ENCODE measurements at places on chromosomes 3 and 15. TPM values are rescaled to one million over a fixed set of nuclear protein-coding genes. Genes with fewer than 3 reads are reported as not detected.

- no peaks in the 10 kb centered on the region for H3K36me3 ChIP-seq
- peak within 1 kb of the TSS; percentile 83 for H3K27ac ChIP-seq
- no peak for DNase-seq
- H3K4me1 ChIP-seq = no peaks in the 10 kb centered on the region
- no peaks in the 10 kb centered on the region for H3K27me3 ChIP-seq
Observed at GRCh38 chr3:159839561-159840379, 148.9 kb upstream of the IL12A start.

DNA sequence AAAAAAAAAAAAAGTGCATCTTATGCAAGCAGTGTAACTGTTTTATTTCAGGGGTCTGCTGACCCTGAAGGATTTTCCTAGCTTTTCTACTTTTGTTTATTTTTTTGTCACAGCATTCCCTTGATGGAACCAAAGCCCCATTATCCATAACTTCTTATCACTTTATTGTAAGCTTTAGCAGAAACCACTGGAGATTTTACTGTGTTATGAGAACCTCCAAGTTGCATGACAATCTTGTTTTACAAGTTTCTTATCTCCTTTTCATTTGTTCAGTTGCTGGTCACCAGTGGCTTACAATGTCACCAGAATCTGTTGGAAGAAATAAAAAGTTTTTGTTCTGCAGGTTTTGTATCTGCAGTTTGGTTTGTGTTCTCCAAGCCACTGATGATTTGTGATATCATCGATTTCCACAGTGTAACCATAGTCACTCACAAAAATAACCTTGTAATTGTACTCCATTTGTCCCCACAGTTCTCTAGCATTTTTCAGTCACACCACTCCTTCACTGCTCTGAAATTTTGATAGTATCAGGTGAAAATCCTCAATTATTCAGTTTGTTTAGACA is 660.0 kb downstream of the RBMS3 start:
- H3K36me3 ChIP-seq = no peaks in the 10 kb centered on the region
- H3K27ac ChIP-seq = no peak overlapping the region
- no peak overlapping the region for H3K4me3 ChIP-seq

SRGAP3 gene
- 11.7 TPM for total RNA-seq

RASGRF1 gene
- total RNA-seq = 0.75 TPM

GRCh38 chr3:100810671-100811070 is 101.4 kb downstream of the TFG start:
- no peaks in the 10 kb centered on the region for H3K27me3 ChIP-seq
- H3K36me3 ChIP-seq = no peaks in the 10 kb centered on the region
- H3K27ac ChIP-seq = no peak overlapping the region
- H3K4me1 ChIP-seq = no peaks in the 10 kb centered on the region
- H3K4me3 ChIP-seq = no peak overlapping the region

DNA sequence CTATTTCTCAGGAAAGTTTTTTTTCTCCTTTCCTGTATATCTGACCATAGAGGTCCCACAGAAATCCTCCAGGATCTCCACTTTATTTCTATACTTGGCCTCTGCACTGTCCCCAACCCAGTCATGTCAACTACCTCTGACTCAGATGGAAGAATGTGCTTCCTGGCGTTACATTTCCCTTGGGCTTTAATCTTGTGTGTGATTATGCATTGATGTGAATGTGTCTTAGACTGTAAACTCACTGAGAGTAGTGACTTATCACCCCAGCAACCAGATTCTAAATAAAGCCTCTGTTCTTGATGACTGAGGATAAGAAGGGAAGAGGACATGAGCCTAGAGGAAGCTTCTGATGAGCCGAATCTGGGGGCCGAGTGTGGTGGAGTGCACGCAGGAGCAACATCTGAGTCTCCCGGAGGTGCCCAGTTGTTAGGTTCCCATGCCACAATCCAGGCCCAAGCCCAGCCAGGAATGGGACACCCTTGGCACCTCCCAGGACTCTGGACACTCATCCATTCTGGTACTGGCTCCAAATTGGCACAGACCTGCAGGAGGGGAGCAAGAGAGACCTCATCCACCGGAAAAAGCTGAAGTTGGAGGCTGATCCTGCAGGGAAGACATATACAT is 32.1 kb upstream of the HEG1 start:
- no peaks in the 10 kb centered on the region for H3K4me1 ChIP-seq
- H3K27ac ChIP-seq = no peak overlapping the region
- no peaks in the 10 kb centered on the region for H3K27me3 ChIP-seq

GRCh38 chr3:183560607-183561006 is 5.1 kb upstream of the KLHL6 start:
- H3K27ac ChIP-seq = no peak overlapping the region
- no peaks in the 10 kb centered on the region for H3K36me3 ChIP-seq
- no peak for DNase-seq
- no peaks in the 10 kb centered on the region for H3K27me3 ChIP-seq
- H3K4me1 ChIP-seq = no peaks in the 10 kb centered on the region
- H3K4me3 ChIP-seq = no peak overlapping the region

EXD1 gene
- total RNA-seq = not detected

MNS1 gene
- total RNA-seq = 0.96 TPM

DNA sequence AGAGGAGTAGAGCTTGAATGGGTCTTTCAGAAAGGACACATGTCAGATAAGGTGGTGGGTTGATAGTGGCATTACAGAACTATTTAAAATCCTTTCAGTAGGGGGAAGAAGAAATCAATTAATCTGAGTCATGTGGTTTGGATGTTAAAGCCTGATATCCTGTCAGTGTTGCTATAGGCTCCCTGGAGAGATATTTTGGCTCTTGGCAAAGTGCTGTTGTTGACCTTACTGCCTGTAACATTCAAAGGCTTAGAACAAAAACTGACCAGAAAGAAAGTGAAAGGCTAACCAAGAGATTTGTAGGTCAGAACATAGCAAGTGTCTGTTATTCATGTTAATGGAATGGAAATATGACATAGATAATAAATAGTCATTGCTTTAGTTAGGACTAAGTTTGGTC is 552.9 kb downstream of the DIPK2A start:
- H3K4me1 ChIP-seq = no peaks in the 10 kb centered on the region
- no peak for DNase-seq
- no peak overlapping the region for H3K27ac ChIP-seq

DNA sequence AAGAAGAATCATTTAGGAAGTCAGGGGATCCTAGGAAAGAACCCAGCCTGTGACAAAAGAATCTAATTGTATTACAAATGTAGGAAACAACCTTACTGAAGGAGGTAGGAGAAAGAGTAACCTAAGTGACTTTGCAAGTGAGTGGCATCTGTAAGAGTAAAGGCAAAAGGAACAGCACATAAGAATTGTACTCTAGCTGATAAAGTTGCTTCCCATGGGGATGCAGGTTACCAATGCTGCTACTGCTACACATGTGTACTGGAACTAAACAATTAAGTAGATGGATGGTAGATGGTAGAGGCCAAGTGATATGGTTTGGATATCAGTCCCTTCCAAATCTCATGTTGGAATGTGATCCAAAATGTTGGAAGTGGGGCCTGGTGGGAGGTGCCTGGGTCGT is 60.8 kb downstream of the OSBPL10 start:
- H3K4me1 ChIP-seq = peaks cover 14% of the 10 kb centered on the region
- H3K4me3 ChIP-seq = no peak overlapping the region
- H3K36me3 ChIP-seq = no peaks in the 10 kb centered on the region
- no peak overlapping the region for H3K27ac ChIP-seq
- no peaks in the 10 kb centered on the region for H3K27me3 ChIP-seq

SERINC4 gene
- not detected for total RNA-seq

GRCh38 chr3:95354489-95354888 is 1291.6 kb downstream of the NSUN3 start:
- H3K27ac ChIP-seq = no peak overlapping the region
- no peak for DNase-seq
- no peaks in the 10 kb centered on the region for H3K36me3 ChIP-seq
- H3K27me3 ChIP-seq = no peaks in the 10 kb centered on the region
- no peak overlapping the region for H3K4me3 ChIP-seq

C3orf38 gene
- 17.2 TPM for total RNA-seq

TP63 gene
- total RNA-seq = not detected

- H3K4me3 ChIP-seq = no peak overlapping the region
- no peak overlapping the region for H3K27ac ChIP-seq
- H3K4me1 ChIP-seq = no peaks in the 10 kb centered on the region
- H3K36me3 ChIP-seq = no peaks in the 10 kb centered on the region
Observed at GRCh38 chr15:73841756-73842725, 31.3 kb upstream of the TBC1D21 start.

FOXB1 gene
- total RNA-seq = not detected

- H3K36me3 ChIP-seq = no peaks in the 10 kb centered on the region
- no peak overlapping the region for H3K27ac ChIP-seq
- no peak overlapping the region for H3K4me3 ChIP-seq
- no peaks in the 10 kb centered on the region for H3K27me3 ChIP-seq
- H3K4me1 ChIP-seq = no peaks in the 10 kb centered on the region
Observed at GRCh38 chr3:84717894-84718293, 240.9 kb upstream of the CADM2 start.

DNA sequence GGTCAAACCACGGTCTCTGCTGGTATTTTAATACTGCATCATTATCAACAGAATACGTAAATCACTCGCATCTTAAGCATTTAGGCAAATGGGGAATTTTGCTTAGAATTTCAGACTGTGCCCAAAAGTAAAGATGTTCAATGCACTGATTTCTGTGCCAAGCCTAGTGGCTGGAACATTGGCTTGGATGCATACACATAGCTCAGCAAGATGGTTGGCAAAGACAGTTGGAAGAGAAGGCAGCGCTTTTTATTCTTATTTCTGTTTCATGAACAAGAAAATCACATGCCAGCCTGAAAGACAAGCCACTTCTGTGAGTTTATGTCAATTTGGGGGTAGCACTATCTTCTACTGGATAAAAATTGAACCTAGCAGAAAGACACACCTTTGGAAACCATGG is 15.1 kb downstream of the MECOM start:
- H3K27me3 ChIP-seq = peaks cover 6% of the 10 kb centered on the region
- H3K4me1 ChIP-seq = no peaks in the 10 kb centered on the region
- H3K4me3 ChIP-seq = no peak overlapping the region

- H3K36me3 ChIP-seq = no peaks in the 10 kb centered on the region
- H3K27ac ChIP-seq = no peak overlapping the region
Observed at GRCh38 chr3:64405211-64405835, 180.1 kb upstream of the PRICKLE2 start.

GRCh38 chr3:140290105-140290504 is 355.1 kb downstream of the CLSTN2 start:
- no peaks in the 10 kb centered on the region for H3K27me3 ChIP-seq
- H3K36me3 ChIP-seq = no peaks in the 10 kb centered on the region
- no peak overlapping the region for H3K27ac ChIP-seq
- no peaks in the 10 kb centered on the region for H3K4me1 ChIP-seq
- H3K4me3 ChIP-seq = no peak overlapping the region

CHCHD4 gene
- 17.2 TPM for total RNA-seq

CRYGS gene
- total RNA-seq = 4.4 TPM

GRCh38 chr3:175432376-175433025 is 573.4 kb downstream of the NAALADL2 start:
- no peaks in the 10 kb centered on the region for H3K27me3 ChIP-seq
- peaks cover 22% of the 10 kb centered on the region for H3K4me1 ChIP-seq
- no peak for DNase-seq
- no peaks in the 10 kb centered on the region for H3K36me3 ChIP-seq
- H3K4me3 ChIP-seq = no peak overlapping the region

DNA sequence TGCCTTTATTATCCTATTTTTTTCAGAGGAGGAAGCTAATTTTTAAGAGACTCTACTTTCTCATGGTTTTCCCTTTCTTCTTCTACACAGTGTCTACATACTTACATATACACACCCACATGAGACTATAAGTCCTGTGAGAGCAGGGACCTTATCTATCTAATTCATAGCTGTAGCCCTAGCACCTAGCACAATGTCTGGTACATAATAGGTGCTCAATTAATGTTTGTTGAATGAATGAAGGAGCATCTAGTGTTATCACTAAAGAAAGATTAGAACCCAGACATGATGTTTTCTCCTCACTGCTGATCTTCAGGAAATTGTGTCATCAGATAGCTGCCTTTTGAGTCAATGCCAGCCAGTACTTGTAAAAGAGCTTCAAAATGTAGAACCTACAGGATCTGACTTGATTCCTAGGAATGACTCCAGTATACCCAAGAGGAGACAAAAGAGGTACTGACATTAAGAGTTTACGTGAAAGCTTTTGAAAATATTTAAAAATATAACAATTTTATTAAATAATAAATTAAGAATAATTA is 2.5 kb downstream of the SCG5 start:
- no peaks in the 10 kb centered on the region for H3K36me3 ChIP-seq
- no peak overlapping the region for H3K4me3 ChIP-seq
- peaks cover 8% of the 10 kb centered on the region for H3K27me3 ChIP-seq

DNA sequence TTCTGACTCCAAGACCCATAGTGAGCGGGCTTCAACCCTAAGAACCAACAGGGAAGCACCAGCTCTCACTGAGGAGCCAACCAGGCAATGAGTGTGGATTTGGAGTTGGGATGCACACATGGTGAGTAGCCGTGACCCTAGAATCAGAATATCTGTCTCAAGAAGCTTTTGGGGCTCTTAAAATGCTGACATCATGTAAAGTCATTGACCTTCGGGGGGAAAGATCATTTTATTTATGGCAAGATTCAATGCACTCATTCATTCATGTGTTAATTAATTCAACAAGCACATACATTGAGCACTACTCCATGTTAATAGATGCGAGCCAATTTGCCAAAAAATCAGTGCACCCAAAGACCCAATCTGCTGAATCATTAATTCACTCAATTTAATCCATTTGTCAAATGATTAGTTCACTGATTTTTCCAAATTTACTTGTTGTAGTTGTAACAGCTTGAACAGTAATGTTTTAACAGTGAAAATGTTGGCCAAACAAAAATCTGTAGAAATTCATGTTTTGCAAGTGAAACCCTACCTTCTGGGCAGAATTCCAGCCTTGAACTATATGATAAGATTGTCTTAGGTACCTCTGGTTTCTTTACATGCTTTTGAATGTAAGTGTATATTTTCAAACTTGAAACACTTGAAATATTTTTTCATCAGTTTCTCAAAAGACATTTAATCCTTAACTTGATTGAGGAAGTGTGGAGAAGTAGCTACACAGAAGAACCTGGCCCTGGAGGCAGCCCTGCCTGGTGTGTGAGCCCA is 29.8 kb upstream of the LACTB start:
- no peak overlapping the region for H3K27ac ChIP-seq
- H3K27me3 ChIP-seq = no peaks in the 10 kb centered on the region
- H3K36me3 ChIP-seq = no peaks in the 10 kb centered on the region
- DNase-seq = no peak

ZBTB20 gene
- 50.5 TPM for total RNA-seq

OR5H14 gene
- total RNA-seq = not detected

GRCh38 chr3:25781145-25781757 is 2.0 kb downstream of the NGLY1 start:
- H3K4me3 ChIP-seq = no peak overlapping the region
- H3K27me3 ChIP-seq = no peaks in the 10 kb centered on the region
- H3K27ac ChIP-seq = no peak overlapping the region
- DNase-seq = no peak
- peaks cover 11% of the 10 kb centered on the region for H3K36me3 ChIP-seq
- peaks cover 16% of the 10 kb centered on the region for H3K4me1 ChIP-seq

NPAP1 gene
- 0.16 TPM for total RNA-seq

GRCh38 chr3:155560135-155560534 is 184.7 kb downstream of the PLCH1 start:
- no peaks in the 10 kb centered on the region for H3K4me1 ChIP-seq
- H3K4me3 ChIP-seq = no peak overlapping the region
- H3K36me3 ChIP-seq = no peaks in the 10 kb centered on the region
- H3K27me3 ChIP-seq = no peaks in the 10 kb centered on the region

CAND2 gene
- total RNA-seq = 18.3 TPM

PP2D1 gene
- total RNA-seq = not detected

SLC28A2 gene
- 0.37 TPM for total RNA-seq

GRCh38 chr3:172402892-172403643 is 45.2 kb downstream of the GHSR start:
- H3K27ac ChIP-seq = no peak overlapping the region
- no peak for DNase-seq
- H3K36me3 ChIP-seq = no peaks in the 10 kb centered on the region
- no peaks in the 10 kb centered on the region for H3K4me1 ChIP-seq
